CD4-positive, alpha-beta T cell treated with Interleukin-12 subunit alpha and Interleukin-12 subunit beta, for 1 hour (primary cell): ENCODE measurements at places on chromosomes 2 and 18.

DNA sequence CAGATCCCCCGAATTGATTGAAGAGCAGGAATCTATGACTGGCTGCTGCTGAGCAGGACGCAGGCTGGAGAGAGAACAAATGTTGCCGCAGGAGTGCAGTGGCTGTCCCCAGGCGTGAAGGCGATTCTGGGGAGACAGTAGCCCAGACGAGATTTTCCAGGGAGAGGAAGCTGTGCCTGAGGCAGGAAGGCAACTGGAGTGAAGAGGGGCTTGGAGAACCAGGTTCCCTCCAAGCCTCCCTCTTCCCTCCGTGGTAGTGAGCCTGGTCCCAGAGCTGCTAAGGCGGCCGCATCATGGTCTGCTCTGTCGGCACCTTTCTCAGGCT lies 1.3 kb upstream of the NPPC start:
- no peak for DNase-seq

DNA sequence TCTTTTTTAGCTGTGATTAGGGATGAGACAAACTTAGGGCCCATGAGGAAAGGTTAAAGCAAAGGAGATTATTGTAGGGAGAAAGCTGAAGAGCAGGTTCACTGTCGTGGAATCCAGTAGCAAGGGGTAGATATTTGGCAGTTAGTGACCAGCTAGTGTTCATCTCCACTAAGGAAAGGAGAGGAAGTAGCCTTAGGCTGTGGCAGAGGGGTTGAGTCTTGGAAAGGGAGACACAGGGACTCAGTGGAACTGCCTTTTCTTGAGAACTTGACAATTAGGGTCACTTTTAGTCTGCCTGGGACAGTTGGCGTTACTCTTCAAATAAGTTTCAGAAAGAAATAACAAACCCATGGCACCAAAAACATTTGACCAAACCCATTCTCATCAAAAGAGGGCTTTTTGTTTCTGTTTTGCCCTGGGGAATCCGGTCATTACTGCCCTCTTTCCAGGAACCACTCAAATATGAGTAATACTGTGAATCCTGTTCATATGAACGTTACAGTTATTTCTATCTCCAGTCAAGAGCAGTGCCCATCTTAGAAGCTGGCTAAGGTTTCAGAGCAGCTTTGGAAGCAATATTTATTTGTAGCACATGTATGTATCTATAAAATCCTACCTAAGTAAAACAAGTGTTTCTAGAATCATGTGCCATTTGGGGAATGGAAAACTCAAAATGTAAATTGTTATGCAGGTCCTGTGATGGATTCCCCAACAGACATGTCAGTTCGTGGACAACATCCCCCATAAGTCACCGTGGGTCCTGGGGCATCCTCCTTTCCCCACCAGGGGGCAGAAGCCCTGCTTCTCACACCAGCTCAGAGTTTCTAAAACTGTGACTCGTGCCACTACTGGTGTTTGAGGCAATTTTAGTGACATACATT lies 77.3 kb upstream of the PHLPP1 start:
- peak; percentile 50 for DNase-seq

- DNase-seq, result peak; percentile 5
Measured at GRCh38 chr18:5253910-5254309, 41.6 kb downstream of the ZBTB14 start.

DNA sequence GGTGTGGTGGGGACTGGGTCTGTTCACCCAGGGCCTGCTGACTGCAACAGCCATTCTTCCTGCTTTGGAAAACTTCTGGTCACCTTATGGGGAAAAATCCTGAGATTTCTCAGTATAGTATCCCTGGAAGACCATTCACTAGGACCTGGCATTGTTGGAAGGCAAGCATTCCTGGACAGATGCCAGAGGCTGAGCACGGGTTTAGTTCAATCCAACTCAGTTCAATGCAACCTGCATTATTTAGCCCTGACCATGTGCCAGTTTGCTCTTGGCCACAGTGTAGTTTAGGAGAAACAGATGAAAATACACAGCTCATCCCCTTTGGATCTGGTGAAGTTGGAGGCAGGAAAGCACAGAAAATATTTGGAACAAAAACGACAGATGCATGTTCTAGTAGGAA lies 95.9 kb downstream of the LPIN1 start:
- DNase-seq, result no peak

DNA sequence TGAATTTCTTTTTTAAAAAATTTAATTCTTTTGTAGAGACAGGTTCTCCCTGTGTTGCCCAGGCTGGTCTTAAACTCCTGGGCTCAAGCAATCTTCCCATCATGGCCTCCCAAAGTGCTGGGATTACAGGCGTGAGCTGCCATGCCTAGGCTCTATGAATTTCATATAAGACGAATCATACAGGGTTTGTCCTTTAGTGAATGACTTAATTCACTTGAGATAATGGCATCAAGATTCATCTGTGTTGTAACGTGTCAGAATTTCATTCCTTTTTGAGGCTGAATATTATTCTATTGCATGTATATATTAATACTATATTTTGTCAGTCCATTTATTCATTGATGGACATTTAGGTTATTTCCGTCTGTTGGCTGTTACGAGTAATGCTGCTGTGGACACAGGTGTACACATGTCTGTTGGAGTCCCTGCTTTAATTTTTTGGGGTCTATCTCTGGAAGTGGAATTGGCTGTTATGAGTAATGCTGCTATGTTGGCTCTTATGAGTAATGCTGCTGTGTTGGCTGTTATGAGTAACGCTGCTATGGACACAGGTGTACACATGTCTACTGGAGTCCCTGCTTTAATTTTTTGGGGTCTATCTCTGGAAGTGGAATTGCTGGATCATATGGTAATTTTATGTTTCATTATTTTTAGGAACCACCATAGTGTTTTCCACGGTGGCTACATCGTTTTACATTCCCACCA lies 210.6 kb downstream of the CAMKMT start:
- DNase-seq, result no peak

- no peak for DNase-seq
Measured at GRCh38 chr2:25169073-25169470, 692 bp upstream of the POMC start.

DNA sequence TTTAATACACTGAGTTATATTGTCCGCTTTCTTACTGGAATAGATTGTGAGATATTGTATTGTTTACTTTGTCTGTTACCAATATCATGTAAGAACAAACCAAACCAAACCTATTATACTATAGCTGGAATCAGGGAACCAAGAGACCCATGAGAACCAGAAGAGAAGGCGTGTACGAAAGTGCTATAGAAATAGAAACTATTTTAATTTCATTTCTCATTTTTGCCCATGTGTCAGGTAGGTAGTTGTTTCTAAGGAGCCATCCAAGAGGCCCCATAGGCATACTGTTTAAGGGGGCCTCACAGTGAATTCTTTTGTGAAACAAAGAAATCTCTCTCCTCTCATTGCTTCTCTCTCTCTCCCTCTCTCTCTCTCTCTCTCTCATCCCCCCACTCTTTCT lies 363.6 kb downstream of the RNF144A start:
- DNase-seq, result no peak
